Naive B cell (primary cell): ENCODE measurements at places on chromosomes 7 and 10. TPM values are rescaled to one million over a fixed set of nuclear protein-coding genes. Genes with fewer than 3 reads are reported as not detected.
A peak's percentile ranks its signal among the peaks of the same experiment; 100 is the strongest.

DNA sequence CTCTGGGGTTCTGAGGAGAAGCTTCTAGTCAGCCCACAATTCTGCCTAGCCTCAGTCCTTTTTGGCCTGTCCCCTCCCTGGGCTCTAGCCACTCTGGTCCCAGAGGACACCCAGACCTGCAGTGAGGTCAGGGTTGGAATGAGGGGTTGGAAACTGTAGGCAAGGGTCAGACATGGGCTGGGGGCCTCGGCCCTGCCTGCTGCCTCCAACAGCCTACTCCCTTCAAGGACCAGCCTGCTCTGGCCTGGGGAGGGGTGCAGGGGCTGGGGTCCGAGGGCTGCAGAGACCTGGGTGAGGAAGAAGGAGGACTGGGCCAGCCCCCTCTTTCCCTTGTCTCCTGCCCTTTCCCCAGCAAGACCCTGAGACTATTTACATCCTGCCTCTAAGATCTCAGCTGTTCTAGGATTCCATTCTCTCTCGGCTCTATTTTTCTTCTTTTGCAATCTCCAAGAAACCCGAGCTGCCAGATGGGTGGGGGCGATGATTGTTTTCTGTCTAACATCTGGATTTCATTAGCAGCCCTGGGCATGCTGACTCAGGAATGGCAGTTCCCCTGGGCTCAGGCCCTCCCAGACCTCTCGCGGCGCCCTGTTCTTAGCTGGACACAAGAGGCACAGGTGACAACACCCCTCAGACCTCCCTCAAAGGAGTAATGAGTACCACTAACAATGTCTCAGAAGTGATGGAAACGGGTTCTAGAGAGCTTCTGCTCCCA is 23.1 kb downstream of the ZCCHC24 start:
- no peak for DNase-seq
- peaks cover 2% of the 10 kb centered on the region for H3K36me3 ChIP-seq
- no peaks in the 10 kb centered on the region for H3K27me3 ChIP-seq
- no peak overlapping the region for H3K4me3 ChIP-seq

GRCh38 chr7:139620676-139621344 is 97.3 kb downstream of the CLEC2L start:
- H3K4me1 ChIP-seq, result peaks cover 13% of the 10 kb centered on the region
- no peaks in the 10 kb centered on the region for H3K27me3 ChIP-seq
- peaks cover 21% of the 10 kb centered on the region for H3K36me3 ChIP-seq
- no peak overlapping the region for H3K4me3 ChIP-seq

DNA sequence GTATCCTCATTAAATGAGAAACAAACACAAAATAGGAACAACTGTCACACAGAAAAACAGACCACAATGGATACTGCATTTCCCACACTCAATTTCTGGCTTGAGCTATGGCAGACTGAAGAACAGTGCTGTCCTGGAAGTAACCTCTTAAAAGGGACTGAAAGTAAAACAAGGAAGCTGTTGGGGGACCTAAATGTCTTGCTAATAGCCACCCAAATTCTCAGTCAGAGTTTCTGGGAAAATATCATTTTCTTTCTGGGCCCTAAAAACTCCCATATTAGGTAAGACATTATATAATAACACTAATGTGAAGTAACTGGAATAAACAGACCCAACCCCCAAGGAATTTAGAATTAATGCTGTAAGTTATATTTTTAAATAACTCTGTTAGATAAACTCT is 80.9 kb upstream of the TFEC start:
- H3K4me1 ChIP-seq, result no peaks in the 10 kb centered on the region
- no peaks in the 10 kb centered on the region for H3K36me3 ChIP-seq
- DNase-seq, result no peak
- no peak overlapping the region for H3K27ac ChIP-seq

DNA sequence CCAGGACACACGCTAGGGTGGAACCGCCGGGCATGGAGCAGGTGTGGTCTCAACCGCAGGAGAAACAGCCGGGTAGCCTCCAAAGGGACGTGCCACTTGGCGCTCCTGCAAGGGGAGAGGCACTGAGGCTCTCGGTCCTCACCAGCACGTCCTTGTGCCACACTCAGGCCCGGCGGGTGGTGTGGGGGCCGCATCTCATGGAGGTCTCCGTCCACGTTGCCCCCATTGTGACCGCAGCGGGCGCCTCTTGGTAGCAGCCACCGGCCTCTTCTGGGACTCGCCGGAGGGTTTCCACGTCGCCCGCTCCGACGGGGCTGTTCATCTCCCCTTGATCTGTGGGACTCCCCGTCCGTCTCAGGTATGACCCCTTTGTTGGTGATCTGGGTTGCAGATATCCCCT is 49.2 kb upstream of the ELFN1 start:
- peak overlapping the region; percentile 77 for H3K27ac ChIP-seq
- H3K4me3 ChIP-seq, result no peak overlapping the region
- H3K4me1 ChIP-seq, result peaks cover 3% of the 10 kb centered on the region
- peaks cover 27% of the 10 kb centered on the region for H3K27me3 ChIP-seq
- DNase-seq, result no peak

DNA sequence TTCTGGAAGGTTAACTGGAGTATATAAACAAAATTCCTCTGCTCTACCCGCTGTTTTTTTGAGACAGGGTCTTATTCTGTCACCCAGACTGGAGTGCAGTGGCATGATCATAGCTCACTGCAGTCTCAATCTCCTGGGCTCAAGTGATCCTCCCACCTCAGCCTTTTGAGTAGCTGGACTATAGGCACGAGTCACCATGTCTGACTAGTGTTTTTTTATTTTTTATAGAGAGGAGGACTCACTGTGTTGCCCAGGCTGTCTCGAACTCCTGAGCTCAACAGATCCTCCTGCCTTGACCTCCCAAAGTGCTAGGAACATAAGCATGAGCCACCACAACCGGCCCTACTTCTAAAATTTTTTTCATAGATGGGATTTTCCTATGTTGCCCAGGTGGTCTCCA is 2.2 kb downstream of the RAB18 start:
- H3K27me3 ChIP-seq, result no peaks in the 10 kb centered on the region
- no peak for DNase-seq
- peaks cover 9% of the 10 kb centered on the region for H3K36me3 ChIP-seq

DNA sequence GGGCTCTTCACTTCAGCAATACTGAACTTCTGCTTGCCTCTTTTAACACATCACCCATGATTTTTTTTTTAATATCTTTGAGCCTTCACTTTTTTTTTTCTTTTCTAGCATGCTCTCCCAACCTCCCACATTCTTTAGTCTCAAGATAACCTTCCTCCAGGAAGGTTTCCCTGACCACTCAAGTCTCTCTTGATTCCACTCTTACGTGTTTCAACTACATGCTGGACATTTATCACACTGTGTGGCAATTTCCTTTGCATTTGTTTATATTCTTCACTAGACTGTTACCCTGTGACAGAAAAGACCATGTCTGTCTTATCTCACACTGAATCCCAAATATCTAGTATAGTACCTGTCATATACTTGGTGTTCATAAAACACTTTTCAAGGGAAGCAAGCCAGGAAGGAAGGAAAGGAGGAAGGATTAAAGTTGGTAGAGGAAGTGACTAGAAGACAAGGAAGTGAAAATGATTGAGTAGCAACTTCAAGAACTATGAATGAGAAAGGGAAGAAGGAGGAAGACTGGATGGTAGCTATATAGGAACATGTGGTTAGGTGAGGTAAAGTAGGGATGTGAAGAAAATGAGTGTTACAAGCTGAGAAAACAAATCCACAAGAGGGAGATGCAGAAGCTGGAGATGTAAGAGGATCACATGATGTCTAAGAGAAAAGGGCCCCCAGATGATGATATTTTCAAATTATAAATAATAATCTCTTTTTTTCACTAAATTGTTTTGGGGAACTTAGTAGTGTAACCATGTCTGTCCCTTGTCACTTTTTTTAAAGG is 40.4 kb downstream of the IFIT5 start:
- peaks cover 6% of the 10 kb centered on the region for H3K4me1 ChIP-seq
- H3K27ac ChIP-seq, result peak overlapping the region; percentile 47
- no peaks in the 10 kb centered on the region for H3K36me3 ChIP-seq
- H3K27me3 ChIP-seq, result no peaks in the 10 kb centered on the region

- no peak for DNase-seq
- no peaks in the 10 kb centered on the region for H3K4me1 ChIP-seq
- H3K27me3 ChIP-seq, result no peaks in the 10 kb centered on the region
- H3K4me3 ChIP-seq, result no peak overlapping the region
- no peak overlapping the region for H3K27ac ChIP-seq
- H3K36me3 ChIP-seq, result no peaks in the 10 kb centered on the region
Observed at GRCh38 chr10:51907361-51907760, 208.0 kb upstream of the CSTF2T start.

DNA sequence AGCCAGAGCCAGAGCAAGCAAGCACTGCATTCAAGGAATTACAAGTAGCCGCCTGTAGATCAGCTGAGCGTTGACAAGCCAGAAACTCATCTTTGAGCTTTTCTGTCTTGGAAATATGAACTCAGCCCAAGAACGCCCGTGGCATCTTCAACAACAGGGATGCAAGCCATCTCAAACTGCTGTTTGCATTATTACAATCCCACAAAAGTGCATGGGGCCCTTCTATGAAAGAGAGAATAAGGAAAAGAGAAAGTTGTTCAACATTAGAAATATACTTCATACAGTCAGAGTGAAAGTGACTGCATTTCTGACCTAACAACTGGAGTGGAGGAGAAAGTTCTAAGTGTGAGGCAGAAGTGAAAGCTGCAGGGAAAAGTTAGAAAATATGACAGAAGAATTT is 6.5 kb downstream of the SGCE start:
- H3K36me3 ChIP-seq, result no peaks in the 10 kb centered on the region
- H3K4me3 ChIP-seq, result no peak overlapping the region

Gene GCK
- polyA plus RNA-seq, result 0.29 TPM

Gene GAD2
- polyA plus RNA-seq, result not detected

Gene SH2D4B
- polyA plus RNA-seq, result not detected

Gene MNX1
- polyA plus RNA-seq, result not detected

Gene EVX1
- not detected for polyA plus RNA-seq
